ENCODE measurements at places on chromosomes 6 and 20.

- no peaks in the 10 kb centered on the region for H3K27me3 ChIP-seq
- H3K4me3 ChIP-seq, result no peak overlapping the region
- no peak overlapping the region for H3K27ac ChIP-seq
- H3K4me1 ChIP-seq, result no peaks in the 10 kb centered on the region
- no peak for DNase-seq
- no peaks in the 10 kb centered on the region for H3K36me3 ChIP-seq
Measured at GRCh38 chr6:82430611-82431010, 67.0 kb downstream of the TPBG start.

DNA sequence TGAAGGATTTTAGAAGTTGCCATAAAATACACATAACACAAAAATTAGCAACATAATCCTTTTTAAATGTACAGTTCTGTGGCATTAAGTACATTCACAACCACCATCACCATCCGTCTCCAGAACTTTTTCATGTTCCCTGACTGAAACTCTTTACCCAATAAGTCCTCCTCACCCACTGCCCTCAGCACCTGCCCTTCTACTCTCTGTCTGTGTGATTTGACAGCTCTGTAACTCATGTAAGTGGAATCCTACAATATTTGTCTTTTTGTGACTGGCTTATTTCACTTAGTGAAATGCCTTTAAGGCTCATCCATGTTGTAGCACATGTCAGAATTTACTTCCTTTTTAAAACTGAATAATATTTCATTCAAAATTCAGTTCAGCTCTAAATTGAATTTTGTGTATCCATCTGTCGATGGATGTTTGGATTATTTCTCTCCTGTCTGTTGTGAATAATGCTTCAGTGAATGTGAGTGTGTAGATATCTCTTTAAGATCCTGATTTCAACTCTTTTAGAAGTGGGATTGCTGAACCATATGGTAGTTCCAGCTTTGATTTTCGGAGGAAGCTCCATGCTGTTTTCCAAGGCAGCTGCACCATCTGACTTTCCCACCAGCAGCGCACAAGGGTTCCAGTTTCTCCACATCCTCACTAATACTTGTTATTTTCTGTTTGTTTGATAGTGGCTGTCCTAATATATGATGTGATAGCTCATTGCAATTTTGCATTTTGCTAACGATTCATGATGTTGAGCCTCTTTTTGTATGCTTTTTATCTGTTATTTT, 4.2 kb downstream of the ENTPD6 start:
- H3K36me3 ChIP-seq, result no peaks in the 10 kb centered on the region
- H3K27me3 ChIP-seq, result no peaks in the 10 kb centered on the region
- H3K27ac ChIP-seq, result peak overlapping the region; percentile 39
- H3K4me1 ChIP-seq, result peaks cover 32% of the 10 kb centered on the region
- DNase-seq, result no peak
- no peak overlapping the region for H3K4me3 ChIP-seq

DNA sequence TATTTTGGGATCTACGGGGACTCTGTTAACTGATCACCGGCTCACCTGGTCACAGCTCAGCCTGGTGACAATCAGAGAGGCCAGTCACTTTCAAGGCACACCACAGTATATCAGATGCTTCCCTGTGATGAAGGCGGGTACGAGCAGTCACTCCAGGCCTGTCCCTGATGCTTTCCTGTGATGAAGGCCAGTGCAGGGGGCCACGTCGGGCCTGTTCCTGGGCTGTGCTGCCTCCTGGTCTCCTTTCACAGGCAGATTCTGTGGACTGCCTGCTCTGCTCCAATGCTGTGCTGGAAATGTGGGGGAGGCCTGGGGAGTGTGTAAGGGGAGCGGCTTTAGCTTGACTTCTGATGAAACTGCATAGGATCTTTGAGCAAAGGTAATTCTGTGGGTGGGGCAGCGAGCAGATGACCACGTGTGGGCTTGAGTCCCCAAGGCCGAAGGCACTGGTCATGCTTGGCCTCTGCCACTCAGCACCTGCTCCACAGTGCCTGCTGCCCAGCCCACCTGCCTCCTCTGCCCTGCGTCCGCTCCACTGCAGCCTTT, 372.6 kb downstream of the TAF4 start:
- DNase-seq, result no peak
- no peak overlapping the region for H3K27ac ChIP-seq
- no peak overlapping the region for H3K4me3 ChIP-seq
- peaks cover 2% of the 10 kb centered on the region for H3K27me3 ChIP-seq

DNA sequence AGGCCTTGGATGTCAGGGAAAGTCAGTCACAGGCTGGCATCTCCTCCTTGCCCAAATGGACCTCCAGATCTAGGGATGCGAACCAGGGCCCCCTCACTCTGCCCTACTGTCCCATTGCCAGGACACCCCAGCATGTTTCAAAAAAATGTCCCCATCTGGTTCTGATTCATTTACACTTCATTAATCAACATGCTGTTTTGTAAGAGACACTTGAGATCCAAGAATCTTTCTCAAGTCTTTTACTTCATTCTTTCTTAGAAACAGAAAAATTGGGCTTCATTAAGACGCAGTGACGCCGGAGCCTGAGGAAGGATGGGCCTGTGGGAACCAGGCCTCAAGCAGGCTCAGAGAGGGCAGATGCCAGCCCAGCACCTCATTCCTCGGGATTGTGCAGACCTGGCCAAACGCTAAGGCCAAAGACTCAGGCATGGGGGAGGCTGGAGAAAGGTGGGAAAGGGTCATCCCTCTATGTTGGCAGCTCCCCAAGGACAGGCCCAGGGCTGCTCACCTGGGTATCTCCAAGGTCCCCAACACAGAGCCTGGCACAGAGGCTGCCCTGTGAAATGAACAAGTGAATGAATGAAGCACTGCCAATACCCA, 3.8 kb downstream of the RSPO4 start:
- H3K27me3 ChIP-seq, result peaks cover 16% of the 10 kb centered on the region
- no peaks in the 10 kb centered on the region for H3K36me3 ChIP-seq
- no peak overlapping the region for H3K4me3 ChIP-seq
- no peak overlapping the region for H3K27ac ChIP-seq
- H3K4me1 ChIP-seq, result no peaks in the 10 kb centered on the region

- peaks cover 78% of the 10 kb centered on the region for H3K4me1 ChIP-seq
- no peaks in the 10 kb centered on the region for H3K27me3 ChIP-seq
- H3K36me3 ChIP-seq, result no peaks in the 10 kb centered on the region
Measured at GRCh38 chr6:139150920-139151319, 16.0 kb downstream of the HECA start.

DNA sequence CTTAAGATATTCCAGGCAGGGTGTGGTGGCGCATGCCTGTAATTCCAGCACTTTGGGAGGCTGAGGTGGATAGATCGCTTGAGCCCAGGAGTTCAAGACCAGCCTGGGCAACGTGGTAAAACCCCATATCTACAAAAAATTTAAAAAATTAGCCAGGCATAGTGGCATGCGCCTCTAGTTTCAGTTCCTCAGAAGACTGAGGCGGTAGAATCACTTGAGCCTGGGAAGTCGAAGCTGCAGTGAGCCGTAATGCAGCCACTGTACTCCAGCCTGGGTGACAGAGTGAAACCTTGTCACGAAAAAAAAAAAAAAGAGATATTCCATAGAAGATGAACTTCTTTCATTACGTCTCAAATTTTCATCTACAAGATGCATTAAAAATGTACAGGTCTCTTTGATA, 46.7 kb upstream of the ISM1 start:
- DNase-seq, result no peak
- no peak overlapping the region for H3K27ac ChIP-seq
- no peak overlapping the region for H3K4me3 ChIP-seq
- no peaks in the 10 kb centered on the region for H3K27me3 ChIP-seq
- H3K4me1 ChIP-seq, result no peaks in the 10 kb centered on the region
- no peaks in the 10 kb centered on the region for H3K36me3 ChIP-seq

DNA sequence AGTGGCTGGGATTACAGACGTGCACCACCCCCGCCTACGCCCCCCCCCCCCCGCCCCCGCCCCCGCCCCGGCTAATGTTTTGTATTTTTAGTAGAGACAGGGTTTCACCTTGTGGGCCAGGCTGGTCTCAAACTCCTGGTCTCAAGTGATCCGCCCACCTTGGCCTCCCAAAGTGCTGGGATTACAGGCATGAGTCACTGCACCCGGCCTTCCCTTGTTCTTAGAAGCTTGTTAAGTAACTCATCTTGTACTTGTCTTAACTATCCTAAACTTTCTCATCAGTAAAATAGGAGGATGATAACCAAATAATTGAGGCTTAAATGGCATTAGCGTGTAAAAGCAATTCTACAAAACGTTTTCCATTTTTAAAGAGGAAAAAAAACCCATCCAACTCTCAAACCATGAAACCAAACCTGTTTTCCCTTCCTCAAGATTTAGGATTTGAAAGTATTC, 4.2 kb downstream of the CDYL start:
- no peaks in the 10 kb centered on the region for H3K36me3 ChIP-seq
- no peaks in the 10 kb centered on the region for H3K27me3 ChIP-seq
- H3K4me1 ChIP-seq, result peaks cover 20% of the 10 kb centered on the region
- no peak overlapping the region for H3K4me3 ChIP-seq
